HL-60 (cell line): ENCODE measurements at places on chromosomes 13 and 19.

DNA sequence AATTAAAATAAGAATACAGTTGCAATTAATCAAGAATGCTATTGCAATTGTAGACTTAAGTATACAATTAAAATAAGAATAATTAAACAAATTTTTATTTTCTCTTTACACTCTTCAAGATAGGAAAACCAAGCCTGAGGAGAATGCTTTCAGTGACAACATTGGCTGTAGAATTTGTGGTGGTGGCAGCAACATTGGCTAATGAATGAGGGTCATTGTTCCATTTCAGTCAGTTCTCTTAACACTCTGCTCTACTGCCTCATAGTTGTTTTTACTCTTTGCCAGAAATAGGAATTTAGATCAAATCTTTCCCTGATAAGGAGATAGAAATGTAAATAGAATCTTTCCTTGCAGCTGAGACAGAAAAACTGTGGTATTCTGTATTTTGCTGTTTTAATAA is 391.6 kb downstream of the PCDH20 start:
- DNase-seq: no peak

- no peak for DNase-seq
Observed at GRCh38 chr13:84332346-84332745, 450.1 kb upstream of the SLITRK1 start.

GRCh38 chr19:10747271-10747670 is 29.4 kb downstream of the DNM2 start:
- DNase-seq: no peak

DNA sequence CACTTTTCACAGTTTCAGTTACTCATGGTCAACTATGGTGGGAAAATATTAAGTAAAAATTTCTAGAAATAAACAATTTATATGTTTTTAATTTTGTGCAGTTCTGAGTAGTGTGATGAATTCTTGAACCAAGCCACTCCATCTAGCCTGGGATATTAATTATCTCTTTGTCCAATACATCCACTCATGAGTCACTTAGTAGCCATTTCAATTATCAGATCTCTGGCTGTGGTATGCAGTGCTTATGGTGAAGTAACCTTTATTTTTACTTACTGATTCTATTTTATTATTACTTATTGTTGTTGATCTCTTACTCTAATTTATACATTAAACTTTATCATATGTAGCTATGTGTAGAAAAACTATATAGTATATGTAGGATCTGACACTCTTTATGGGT is 128.9 kb upstream of the KLHL1 start:
- no peak for DNase-seq

- DNase-seq: no peak
Observed at GRCh38 chr19:10636304-10636972, 11.1 kb downstream of the SLC44A2 start.

- DNase-seq: no peak
Observed at GRCh38 chr19:9903336-9903735, 33.0 kb downstream of the OLFM2 start.

DNA sequence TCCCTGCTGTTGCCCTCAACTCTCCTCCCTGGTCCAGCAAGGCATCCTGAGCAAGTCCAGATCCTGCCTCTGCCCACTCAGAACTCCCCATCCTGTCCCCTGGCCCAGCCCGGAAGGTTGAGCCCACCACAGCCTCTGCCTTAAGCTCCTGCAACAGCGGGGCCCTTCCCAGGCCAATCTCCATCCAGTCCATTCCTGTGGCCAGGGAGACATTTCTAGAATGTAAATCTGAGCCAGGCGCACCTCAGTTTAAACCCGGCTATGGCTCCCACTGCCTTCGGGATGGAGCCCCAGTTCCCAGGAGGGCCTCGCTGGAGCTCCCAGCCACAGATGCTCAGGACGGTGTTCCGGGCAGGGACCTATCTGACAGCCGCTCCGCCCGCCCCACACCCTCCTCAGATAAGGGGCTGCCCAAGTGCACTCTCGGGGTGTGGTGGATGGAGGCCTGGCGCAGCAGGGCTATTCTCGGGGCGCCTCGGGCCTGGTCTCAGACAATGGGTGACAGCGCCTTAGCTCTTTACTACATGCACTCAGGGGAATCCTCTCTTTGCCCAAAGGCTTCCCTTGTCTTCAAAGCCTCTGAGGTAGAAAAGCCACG is 5.3 kb downstream of the TRAPPC6A start:
- DNase-seq: no peak
